ENCODE measurements at places on chromosomes 13 and 19. TPM values are rescaled to one million over a fixed set of nuclear protein-coding genes. Genes with fewer than 3 reads are reported as not detected.

- DNase-seq = no peak
Observed at GRCh38 chr19:3073931-3074595, 11.8 kb upstream of the TLE5 start.

CD33 gene
- total RNA-seq = not detected

- DNase-seq = peak; percentile 16
Observed at GRCh38 chr19:6501740-6502648, at the start of gene TUBB4A. TSS of gene TUBB4A (minus strand) at chr19:6502309. CDS start at chr19:6502212, 97 bp downstream.

DNA sequence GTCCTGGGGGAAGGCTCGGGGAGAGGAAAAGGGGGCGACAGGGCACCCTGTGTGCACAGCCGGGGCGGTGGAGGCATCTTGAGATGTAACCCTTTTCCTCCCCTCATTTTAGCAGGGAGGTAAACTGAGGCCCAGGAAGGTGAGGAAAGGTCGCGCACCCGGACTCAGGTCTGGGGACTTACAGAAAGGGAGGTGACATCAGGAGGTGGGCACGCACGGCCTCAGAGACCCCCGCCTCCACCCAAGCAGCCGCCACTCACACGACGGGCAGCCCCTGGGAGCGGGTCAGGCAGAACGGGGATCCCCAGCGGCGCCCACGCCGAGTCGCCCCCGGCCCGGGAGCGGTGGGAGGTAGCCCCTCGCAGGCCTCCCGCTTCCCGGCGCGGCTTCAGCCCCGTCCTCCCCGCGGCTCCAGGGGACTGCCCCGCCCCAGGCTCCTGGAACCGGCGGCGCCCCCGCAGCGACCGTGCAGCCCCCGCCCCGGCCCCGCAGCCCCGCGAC, 477 bp downstream of the PIP5K1C start:
- no peak for DNase-seq

CCNE1 gene
- total RNA-seq = 11.0 TPM

DNA sequence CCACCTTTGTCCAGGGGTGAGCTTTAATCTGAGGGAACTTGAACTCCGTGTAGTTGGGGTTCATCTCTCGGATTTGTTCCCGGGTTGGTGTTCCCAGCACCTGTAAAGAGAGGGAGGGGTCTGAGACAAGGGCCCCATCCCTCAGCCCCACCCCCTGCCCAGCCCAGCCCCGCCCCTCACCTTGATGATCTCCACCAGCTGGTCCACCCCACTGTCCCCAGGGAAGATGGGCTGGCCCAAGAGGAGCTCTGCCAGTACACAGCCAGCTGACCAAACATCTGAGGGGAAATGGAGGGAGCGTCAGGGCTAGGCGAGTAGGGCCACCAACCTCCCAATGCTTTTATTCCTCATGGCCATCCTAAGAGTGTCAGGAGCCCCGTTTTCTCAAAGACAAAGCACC, 9.3 kb downstream of the GSK3A start:
- DNase-seq = no peak

LILRA1 gene
- total RNA-seq = not detected

OSCAR gene
- 0.64 TPM for total RNA-seq

LILRA6 gene
- total RNA-seq = not detected

DNA sequence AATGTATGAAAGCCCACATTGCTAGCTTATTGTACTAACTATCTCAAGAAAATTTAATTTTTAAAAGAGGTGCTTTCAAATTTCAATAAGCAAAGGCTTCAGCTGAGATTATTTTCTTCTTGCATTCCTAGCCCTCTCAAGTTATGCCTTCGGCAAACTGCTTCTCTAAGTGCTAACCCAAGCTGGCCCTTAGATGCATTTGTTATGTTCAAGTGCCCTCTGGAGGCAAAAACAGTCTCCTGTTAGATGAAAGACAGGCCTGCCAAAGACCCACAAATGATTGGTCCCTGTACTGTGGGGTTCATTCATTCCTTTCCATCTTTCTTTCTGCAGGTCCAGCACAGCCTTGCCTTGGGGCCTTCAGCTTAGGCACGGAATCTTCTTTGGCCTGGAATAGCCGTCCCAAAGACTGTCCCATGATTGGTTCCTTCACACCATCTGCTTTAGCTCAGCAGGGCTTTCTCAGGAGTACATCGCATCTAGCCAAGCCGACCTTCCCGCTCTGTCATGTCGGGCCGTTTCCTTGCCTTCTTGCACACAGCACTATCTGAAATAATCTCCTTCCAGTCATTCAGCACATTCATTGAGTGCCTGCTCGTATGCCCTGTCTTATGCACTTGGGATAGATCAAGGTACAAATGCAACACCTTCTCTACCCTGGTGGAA, 26.4 kb upstream of the TPTE2 start:
- DNase-seq = peak; percentile 44

MISP3 gene
- total RNA-seq = 5.2 TPM
